Naive thymus-derived CD8-positive, alpha-beta T cell (primary cell): ENCODE measurements at places on chromosomes 12 and 14.

DNA sequence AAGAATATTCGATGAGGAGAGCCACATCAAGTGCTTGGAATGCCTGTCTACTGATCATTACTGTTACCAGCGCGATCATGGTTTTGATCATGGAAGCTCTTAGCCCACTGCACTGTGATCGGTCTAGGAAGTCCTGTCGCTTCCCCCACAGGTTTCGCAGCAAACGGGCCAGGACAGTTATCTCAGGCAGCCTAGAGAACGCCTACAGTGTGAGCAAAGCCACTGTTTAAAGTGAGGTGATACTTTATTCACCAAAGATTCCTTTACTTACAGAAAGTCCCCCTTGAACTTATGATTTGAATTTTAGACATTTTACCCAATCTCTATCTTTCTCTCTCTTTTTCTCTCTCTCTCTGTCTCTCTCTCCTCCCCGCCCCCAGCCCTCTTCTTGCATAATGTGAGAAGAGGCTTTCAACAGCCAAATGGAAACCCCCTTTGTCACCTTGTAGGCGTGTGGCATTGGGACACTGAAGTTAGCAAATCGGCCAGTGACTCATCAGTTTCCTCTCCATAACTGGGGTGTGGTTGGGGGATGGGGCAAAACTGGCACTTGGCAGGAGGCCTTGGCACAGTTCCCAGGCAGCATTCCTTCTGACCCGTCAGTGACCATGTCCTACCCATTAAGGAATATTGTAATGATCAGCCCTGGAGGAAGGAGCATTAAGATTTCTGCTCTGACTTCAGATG, 214.8 kb downstream of the CHST11 start:
- DNase-seq, result no peak

DNA sequence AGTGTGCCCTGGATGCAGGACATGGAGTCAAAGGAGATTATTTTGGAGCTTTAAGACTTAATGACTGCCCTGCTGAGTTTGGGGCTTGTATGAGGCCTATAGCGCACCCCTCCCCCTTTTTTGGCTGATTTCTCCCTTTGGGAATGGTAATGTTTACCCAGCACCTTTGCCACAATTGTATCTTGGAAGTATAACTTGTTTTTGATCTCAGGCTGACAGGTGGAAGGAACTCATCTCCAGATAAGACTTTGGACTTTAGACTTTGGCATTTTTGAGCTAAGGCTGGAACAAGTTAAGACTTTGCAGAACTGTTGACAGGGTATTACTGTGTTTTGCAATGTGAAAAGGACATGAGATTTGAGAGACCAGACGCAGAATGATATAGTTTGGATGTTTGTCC, 110.5 kb downstream of the DERA start:
- no peak for DNase-seq

DNA sequence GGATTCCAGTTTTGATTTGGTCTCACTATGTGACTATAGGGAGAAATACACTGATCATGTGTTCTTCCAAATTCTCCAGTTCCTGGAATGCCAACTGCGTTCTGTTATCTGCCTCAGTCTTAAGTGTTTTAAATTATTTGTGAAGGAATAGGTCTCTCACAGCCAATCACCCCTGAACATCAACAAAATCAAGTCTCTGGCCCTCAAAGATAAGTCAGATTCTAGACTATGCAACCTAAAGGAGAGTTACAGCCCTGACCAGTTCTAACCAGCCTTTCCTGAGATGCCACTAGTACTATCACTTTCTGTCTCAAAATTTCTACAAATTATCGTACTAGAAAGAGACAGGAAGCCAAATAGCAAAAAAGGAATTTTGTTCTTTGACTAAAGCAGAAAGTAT, 22.3 kb downstream of the ZFC3H1 start:
- no peak for DNase-seq

- no peak for DNase-seq
These were observed 11.0 kb upstream of the ANKLE2 start for GRCh38 chr12:132772606-132773005.

DNA sequence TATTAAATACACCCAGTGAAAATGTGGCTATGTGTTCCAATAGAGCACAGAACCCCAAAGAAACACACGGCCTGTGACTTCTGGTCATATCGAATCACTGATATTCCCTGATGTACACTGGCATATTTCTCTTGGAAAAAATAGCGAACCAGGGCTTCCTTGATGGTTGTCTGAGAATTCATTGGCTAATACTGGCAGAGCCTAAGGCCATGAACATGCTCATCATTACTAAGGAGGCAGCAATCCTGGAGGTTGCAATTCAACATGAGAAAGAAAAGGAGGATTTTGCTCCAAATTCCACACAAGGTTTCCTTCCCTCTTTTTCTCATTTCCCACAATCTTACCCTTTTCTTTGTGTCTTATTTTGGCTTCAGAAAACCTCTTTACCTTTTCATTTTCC, 212.9 kb upstream of the HMGA2 start:
- DNase-seq, result no peak

DNA sequence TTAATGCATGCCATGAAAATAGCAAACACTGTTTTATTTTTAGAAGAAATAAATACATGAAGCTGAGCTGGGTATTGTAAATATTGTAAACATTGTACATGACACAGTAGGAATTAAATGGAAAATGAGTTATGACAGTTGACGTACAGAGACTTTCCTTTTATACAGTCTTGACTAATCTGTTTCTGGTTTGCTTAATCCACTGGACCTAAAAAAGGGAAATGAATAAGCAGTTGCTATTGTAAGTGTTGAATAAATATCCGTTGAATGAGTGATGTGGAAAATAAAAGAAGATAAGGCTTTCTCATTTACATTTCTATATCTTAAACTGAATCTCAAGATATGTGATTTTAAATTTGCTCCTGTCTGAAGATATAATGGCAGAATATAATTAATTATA, 15.0 kb downstream of the PMCH start:
- DNase-seq, result no peak
